ENCODE measurements at places on chromosomes 1 and 21.

DNA sequence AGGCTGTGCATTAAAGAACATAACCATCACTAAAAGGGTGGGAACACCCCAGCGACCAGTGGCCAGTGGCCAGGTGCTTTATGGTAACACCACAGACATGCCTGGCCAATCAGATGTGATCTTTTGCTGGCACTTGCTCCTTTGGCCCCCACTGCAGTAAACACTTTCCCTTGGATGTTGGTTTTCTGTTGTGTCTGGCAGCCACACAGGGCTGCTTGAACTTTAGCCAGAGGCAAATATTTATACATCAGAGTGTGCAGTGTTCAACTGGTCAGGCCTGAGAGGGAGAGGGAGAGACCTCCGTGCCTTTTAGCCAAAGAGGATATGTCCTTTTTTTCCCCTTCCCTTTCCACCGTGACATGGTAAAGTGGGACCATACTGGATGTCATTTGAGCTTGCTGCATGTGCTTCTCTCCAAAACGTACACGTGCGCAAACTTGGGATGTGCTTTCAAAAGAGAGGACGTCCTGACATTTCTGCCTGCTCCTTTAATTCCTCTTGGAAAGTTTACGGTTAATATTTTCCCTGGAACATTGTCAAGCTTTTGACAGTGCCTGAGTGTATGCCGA is 101.2 kb downstream of the NFIA start:
- peak; percentile 17 for DNase-seq

GRCh38 chr1:228104526-228105269 is 1.6 kb upstream of the C1orf35 start:
- peak; percentile 27 for DNase-seq

- no peak for DNase-seq
Observed at GRCh38 chr1:111272081-111272480, 18.6 kb upstream of the CHIA start.

DNA sequence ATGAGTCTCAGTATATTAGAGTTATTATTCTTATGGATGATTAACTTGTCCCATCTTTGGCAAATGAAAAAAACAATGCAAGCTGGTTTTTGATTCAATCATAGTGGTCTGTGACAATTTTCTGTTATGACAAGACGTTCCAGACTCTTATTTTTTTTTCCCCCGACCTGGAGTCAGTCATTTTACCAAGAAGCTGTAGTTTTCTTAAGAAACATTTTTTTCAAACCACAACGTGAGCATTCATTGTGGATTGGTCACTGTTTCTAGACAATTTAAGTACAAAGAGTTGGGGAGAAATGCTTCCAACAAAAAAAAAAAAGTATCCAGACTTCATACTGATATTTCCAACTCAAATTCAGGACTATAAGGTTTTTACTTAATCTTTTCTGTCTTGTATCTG is 8.0 kb upstream of the ANGPTL3 start:
- peak; percentile 88 for DNase-seq

DNA sequence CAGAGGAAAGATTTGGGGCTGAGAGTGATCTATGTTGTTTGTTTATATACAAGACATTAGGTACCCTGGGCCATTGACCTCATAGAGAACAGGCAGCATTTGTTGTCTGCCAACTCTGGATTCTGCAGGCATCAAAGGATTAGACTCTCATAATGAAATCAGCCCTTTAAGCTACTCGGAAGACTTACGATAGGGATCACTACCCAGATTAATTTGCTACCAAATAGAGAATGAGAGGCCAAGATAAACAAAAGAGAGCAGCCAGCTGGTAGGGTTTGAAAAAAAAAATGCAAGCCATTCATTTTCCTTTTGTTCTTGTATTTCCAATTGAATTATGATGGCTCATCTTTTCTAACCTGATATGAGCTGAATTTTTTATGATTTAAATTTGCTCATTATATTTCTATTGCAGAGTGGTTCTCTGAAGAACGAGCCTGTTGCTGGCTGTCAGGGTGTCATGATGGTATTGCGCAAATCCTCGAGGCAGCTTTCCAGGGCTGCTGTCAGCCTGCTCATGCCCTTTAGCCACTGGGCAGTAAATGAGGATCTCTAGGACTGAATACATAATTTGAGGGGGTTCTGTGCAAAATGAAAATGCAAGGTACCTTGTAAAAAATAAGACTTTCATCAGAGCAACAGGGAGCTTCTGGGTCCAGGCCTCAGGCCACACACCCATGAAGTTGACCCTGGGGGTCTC is 116.4 kb upstream of the KCNJ15 start:
- peak; percentile 61 for DNase-seq

GRCh38 chr1:25256578-25256965 is 9.3 kb upstream of the RSRP1 start:
- peak; percentile 30 for DNase-seq

- peak; percentile 77 for DNase-seq
Observed at GRCh38 chr1:97340951-97341350, 579.9 kb downstream of the DPYD start.

- DNase-seq = no peak
Observed at GRCh38 chr1:11394592-11395245, 84.2 kb upstream of the DISP3 start.

GRCh38 chr21:42655796-42656770 is 2.7 kb downstream of the PDE9A start:
- no peak for DNase-seq

- no peak for DNase-seq
Observed at GRCh38 chr1:202014060-202014459, 3.7 kb downstream of the ELF3 start.

GRCh38 chr1:7006996-7007871 is 222.0 kb downstream of the CAMTA1 start:
- DNase-seq = no peak

DNA sequence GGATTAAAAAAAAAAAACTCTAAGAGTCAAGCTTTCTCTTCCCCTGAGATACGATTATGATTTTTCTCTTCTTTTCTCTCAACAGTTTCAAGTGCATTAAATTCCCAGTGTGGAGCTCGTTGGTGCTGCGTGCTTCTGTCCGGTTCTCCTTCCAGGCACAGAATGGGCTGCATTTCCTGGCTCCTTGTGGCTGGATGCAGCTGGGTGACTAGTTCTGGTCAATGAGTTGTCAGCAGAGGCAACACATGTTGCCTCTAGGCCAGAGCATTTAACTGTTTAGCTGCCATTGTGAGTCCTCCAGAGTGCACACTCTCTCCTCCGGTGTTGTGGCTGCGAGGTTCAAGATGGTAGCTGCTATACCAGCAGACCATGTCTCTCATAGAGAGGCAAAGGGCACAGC is 312.9 kb downstream of the RRAGC start:
- peak; percentile 4 for DNase-seq

DNA sequence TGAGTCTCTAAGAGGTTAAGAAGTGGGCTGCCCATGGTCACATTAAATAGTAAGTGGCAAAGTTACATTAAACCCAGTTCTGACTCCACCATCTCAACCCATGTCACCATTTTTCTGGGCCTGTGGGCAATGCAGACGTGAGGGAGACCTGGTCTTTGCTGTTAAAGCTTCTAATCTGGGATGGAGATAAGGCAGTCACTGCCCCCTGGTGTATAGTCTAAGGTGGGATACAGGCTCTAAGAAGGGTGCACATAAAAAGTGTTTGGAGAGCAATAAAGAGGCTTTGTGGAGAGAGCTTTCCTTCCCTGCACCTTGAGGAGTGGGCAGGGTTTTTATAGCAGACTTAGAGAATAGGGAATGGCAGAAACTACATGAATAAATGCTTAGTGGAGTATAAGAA is 141.3 kb downstream of the ROR1 start:
- DNase-seq = peak; percentile 47

DNA sequence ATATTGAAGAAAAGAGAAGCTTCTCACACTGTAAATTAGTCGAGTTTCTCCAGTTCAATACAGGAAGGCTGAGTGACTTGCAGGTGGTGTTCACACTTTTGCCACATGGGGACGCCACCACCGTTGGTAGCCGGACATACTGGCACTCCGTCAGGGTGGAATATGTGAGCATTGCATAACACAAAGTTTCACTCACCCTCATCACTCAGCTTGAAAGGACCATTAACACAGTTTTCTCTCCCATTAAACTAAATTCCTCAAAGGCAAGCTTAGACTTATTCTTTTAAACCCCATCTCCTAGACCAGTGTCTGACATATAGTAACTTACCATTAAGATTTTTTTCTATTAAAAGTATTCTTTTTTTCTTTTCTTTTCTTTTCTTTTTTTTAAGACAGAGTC is 105.3 kb upstream of the SERBP1 start:
- peak; percentile 82 for DNase-seq

- no peak for DNase-seq
Observed at GRCh38 chr1:94670273-94670672, 128.7 kb upstream of the F3 start.

- DNase-seq = no peak
Observed at GRCh38 chr1:113416496-113416895, 26.2 kb downstream of the MAGI3 start.

- DNase-seq = no peak
Observed at GRCh38 chr1:157115851-157116736, 16.5 kb upstream of the ETV3L start.

DNA sequence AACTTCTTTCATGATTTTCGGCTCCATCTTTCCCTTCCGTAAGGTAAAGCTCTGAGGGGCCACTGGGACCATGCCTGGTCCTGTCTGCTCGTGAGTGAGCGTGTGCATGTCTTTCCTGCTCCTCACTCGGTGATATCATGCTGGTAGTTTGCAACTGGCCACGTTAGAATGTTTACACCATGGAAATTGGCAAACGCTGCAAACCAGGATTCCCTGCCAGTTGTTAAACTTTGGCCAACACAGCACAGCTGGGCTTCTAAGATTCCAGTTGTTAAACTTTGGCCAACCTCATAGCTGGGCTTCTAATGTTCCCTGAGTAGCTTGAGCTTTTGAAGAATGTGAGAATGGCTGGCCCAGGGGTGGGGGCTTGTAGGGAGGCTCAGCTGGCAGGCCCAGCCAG is 68.0 kb upstream of the ACTL8 start:
- DNase-seq = no peak

- no peak for DNase-seq
Observed at GRCh38 chr1:2952371-2952770, 68.9 kb upstream of the ACTRT2 start.

DNA sequence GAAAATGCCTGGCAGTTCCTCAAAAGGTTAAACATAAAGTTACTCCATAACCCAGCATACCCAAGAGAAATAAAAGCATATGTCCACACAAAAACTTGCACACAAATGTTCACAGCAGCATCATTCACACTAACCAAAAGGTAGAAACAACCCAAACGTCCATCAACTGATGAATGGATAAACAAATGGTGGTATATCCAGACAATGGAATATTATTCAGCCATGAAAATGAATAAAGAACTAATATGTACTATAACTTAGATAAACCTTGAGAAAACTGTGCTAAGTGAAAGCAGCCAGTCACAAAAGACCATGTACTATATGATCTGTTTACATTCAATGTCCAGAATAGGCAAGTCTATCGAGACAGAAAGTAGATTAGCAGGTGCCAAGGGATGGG is 60.4 kb downstream of the CAMK2N1 start:
- DNase-seq = no peak

GRCh38 chr21:25507522-25507921 is 99.8 kb downstream of the MRPL39 start:
- no peak for DNase-seq

DNA sequence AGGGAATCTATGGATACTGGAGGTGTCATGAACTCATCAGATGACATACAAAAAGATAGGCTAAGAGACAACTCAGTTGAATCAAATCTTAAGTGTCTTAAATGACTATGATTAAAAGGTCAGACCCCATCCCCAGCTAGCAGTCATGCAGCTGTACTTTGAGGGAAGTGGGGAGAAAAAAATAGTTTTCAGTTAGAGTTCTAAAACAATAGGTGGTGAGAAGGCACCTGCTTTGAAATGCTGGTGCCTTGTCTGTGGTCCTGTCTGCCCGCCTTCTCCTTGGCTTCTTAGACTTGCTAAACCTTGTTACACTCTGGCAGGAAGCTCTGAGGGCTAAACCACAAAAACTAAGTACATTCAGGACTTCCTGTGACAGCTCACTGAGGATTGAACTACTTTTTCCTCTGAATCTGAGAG is 15.3 kb downstream of the CD2 start:
- DNase-seq = no peak

GRCh38 chr1:224151117-224151516 is 31.9 kb upstream of the DEGS1 start:
- no peak for DNase-seq

GRCh38 chr1:59752556-59753414 is 62.0 kb upstream of the HOOK1 start:
- DNase-seq = no peak

DNA sequence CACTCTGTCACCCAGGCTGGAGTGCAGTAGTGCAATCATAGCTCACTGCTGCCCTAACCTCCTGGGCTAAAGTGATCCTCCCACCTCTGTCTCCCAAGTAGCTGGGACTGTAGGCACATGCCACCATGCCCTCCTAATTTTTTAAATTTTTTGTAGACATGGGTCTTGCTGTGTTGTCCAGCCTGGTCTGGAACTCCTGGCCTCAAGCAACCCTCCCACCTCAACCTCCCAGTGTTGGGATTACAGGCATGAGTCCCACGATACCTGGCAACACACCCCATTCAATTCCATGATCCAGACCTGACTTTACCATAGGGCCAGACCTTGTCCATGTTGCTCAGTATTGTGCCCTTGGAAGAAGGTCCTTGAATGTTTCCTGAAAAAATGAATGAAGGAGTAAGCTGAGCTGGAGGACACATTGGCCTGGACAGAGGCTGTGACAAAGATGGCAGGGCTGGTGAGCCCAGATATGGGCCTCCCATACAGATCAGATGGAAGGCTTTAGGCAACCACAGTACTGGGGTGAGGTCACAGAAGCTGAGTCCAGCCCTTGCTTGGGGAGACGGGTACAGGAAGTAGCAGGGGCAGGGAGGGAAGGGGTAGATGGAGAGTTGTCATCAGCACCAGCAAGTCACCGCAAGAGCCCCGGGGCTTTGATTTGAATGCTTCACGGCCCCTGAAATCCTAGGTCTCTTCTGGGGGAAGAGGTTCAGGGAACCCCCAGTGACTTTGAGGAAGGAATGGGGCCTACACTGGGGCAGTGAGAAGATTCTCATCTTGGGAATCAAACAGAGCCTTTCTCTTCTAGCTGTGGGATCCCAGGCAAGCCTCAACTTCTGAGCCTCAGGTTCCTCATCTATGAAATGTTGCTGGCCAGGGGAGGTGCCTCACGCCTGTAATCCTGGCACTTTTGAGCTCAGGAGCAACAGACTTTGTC is 40.1 kb upstream of the DMBX1 start:
- no peak for DNase-seq
